ENCODE measurements at places on chromosomes 7 and 10.

- no peak for ATAC-seq
Observed at GRCh38 chr10:30032125-30032524, 27.3 kb downstream of the JCAD start.

DNA sequence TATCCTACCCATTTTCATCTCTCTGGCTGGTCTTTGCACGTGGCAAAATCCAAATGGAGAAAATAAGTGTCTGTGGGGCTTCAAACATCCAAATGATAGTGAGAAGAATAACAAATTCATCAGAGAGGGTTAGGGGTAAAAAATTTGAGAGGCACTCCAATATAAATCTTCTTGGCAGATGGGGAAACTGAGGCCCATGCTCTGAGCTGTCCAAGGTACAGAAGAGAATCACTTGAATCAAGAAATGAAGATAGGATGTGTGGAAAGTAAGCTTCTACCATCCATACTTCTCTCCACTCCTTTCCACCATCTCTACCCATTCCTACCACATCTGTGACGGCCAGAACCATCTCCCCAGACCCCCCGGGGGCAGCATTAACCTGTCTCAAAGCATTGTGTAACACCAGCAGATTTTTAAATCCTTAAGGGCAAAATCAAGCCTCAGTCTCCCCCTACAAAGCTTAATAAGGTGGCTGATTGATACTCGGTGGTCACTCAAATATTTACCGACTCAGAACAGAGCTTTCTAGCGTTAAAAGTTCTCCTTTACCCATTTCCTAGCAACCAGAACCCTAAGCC lies 818 bp downstream of the GOT1 start:
- ATAC-seq: no peak

- no peak for ATAC-seq
Observed at GRCh38 chr10:28429573-28430216, 103.2 kb upstream of the WAC start.

DNA sequence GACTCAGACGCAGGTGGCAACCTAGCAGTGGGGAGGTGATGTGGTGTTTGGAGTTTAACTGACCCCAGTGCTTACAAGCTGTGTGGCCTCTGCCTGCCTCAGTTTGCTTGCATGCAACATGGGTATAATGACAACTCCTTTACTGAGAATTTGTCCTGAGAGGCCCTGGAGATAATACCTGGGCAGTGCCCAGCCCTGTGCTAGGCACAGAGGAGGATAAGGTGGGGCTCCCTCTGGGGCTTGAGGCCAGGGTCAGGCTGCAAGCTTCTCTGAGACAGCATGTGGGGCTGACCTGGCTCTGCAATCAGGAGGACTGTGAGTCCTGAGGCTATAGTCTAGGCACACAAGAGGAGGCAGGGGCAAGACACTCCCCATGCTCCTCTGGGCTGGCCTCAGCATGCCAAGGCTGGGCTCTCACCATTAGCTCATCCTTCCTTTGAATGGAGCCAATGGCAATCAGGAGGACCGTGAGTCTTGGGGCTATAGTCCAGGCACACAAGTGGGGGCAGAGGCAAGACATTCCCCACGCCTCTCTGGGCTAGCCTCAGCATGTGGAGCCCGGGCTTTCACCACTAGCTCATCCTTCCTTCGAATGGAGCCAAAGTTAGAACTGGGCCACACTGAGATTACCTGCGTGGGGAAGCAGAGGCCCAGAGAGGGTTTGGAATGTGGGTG lies 147.9 kb downstream of the RPS24 start:
- ATAC-seq: peak; percentile 91

- ATAC-seq: peak; percentile 70
Observed at GRCh38 chr7:1432411-1433082, 26.7 kb downstream of the MICALL2 start.

- ATAC-seq: no peak
Observed at GRCh38 chr10:127418536-127419168, 130.5 kb upstream of the NPS start.

- no peak for ATAC-seq
Observed at GRCh38 chr10:11208908-11209829, 191.5 kb downstream of the CELF2 start.

DNA sequence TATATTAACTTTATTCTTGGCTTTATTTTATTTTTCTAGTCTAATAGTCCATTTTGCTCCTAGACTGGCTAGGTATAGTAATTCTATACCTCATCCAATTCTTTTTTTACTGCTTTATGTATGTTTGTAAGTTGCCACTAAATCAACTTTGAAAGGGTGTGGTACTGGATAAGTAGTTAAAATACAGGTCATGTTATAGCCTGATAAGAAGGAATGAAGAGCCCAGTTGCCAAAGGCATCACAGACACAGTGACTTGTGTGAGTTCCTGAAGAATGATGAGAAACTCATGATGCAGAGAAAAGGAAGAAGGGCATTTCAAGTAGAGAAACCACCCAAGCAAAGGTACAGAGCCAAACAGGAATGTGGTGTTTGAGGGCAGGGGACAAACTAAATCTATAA lies 27.3 kb downstream of the NAPEPLD start:
- no peak for ATAC-seq

DNA sequence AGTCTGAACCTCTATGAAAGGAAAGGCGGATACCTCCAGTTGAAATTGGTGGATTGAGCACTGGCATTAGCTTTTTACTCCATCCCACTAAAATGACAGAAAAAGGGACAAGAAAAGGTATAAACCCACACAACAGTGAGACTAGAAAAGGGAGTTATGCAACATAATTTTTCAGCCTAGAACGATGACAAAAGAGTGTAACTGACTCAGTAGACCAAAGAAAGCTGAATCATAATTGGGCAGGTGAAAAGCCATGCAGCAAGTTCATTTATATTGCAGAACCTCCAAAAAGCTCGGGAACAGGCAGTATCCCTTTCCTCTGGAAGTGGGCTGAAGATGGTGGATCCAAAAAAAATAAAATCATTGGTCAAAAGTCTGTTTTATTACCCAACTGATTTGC lies 30.5 kb upstream of the ZCCHC24 start:
- ATAC-seq: no peak

DNA sequence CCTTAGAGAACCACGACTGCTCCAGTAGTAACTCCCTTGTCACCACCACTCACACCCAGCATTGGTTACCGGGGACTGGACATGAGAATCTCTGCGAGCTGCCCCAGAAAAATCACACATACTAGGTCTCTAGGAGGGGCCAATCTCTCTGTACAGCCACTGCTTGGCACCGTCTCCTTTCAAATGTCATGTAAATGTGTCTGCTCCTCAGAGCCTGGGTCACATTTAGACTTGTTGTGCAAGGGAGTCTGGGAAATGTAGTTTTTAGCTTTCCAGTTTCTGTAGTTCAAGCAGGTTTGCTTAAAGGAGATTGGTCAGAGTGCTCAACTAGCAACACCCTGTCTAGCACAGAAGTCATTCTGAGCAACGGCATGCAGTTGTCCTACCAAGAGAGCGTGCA lies 60.0 kb downstream of the CHN2 start:
- peak; percentile 43 for ATAC-seq

- ATAC-seq: no peak
Observed at GRCh38 chr10:12062754-12063482, 5.8 kb upstream of the DHTKD1 start.

GRCh38 chr10:76071653-76072365 lies 640.4 kb downstream of the LRMDA start:
- no peak for ATAC-seq

DNA sequence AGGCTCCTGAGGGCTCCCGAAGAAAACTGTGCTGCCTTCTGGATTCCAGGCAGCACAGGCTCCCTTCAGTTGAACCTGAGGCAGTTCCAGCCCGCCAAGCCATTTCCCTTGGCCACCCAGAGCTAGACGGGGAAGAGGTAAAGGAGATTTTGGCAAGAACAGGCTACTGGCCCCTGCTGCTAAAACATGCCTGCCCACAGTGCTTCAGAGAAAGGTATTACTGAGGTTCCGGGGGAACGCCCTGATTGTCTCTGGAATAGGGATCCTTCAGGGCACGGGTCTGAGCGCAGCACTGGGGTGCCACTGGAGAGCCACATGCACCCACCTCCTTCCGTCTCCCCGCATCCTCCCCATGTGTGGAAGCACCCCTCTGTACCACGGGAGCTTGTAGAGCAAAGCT lies 247.4 kb downstream of the BAMBI start:
- ATAC-seq: no peak

GRCh38 chr7:104584620-104585019 lies 256.2 kb downstream of the LHFPL3 start:
- ATAC-seq: no peak

DNA sequence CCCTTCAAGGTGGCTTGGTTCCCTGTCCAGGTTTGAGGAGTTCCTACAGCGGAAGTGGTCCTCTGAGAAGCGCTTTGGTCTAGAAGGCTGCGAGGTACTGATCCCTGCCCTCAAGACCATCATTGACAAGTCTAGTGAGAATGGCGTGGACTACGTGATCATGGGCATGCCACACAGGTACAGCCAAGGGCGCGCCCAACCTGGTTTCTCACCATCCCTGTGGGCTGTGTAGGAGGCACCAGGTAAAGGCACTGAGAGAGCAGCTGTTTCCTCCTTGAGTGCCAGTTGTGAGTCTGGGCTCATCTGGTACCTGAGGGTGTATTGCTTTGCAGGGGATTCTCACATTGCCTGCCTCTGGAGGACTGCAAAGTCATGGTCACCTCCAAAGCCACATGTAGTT lies 68.0 kb downstream of the OGDH start:
- ATAC-seq: no peak

- peak; percentile 63 for ATAC-seq
Observed at GRCh38 chr10:96719850-96720421, 378 bp downstream of the PIK3AP1 start.

DNA sequence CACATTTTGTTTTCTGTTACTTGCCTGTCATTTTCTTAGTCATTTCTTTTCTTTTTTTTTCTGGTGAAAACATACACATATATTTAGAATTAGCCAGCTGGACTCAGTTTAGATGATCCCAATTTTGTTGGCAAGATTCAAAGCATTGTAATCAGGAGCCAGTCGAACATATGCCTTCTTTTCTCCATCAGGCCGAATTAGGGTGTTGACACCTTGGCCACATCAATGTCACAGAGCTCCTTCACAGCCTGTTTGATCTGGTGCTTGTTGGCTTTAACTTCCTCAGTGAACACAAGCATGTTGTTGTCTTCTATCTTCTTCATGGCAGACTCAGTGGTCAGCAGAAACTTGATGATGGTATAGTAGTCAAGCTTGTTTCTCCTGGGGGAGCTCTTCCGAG lies 32.6 kb downstream of the PHF14 start:
- no peak for ATAC-seq

GRCh38 chr7:55077561-55078410 lies 59.0 kb downstream of the EGFR start:
- ATAC-seq: no peak

GRCh38 chr7:115721293-115722217 lies 309.0 kb downstream of the TFEC start:
- ATAC-seq: no peak

DNA sequence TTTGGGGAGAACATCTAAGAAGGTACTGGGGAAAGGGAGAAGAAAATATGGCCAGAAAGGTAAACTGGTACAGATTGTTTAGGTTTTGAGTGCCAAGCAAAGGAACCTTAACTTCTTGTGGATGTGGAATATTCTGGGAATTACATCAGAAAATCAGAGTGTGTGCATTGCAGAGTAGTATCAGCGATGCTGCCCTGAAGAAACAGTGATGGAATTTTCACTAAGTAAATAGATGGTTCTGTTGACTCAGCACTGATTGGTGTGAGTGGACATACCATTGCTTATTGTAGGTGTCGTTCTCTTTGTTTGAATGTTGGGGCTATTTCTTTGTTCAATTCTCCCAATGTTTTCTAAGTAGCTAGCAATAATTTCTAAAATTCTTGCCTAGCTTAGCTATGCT lies 24.4 kb upstream of the AKR1B1 start:
- ATAC-seq: no peak

DNA sequence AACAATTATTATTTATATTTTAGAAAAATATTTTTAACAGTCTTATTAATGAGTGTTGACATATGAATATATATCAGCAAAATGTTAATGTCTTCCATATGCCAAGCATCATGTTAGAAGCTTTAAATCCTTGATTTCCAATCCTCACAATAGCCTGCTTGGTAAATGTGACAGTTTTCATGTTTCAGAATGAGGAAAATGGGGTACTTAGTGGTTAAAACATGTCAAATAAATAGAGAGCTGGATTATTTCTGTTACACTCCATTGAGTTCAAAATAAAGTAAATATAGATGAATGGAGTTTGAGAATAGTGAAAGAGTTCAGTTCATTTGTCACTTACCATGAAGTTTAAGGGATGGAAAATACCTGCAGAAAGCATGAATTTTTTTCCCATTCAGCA lies 377.4 kb downstream of the MALRD1 start:
- ATAC-seq: no peak

DNA sequence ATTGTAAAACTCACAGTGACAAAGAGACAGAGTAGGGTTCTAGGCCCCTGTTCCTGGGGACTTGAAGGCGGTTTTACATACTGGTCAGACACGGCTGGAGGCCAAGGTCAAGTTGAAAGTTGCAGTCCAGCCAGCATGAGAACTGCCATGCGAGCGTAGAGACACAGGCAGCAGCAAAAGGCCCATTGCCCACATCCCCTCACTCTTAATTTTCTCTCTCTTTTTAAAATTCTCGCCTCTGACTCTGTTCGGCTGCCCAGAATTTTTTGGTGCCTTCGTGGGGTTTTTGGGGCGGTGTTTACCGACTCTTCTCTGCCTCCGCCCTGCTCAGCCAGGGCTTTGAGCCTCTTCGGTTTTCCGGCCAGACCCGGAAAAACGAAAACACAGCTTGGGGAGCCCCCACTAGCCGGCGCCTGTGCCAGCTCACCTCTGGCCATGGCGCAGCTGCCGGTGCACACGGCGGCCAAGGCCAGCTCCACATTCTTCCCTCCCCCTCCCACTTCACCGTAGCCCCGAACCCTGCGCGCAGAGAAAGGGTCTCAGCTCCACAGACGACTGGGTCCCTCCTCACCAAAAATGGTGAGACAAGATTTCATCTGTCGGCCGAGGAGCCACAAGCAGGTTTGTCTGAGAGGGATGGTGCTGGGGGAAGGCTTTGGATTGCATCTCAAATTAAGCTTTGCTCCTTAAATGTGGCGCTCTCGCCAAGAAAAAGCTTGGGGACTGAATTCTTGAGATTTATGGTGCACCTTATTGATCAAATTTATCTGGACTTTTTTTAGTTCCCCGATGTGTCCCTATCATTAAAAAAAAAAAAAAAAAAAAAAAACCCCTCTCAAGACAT lies 2.3 kb upstream of the HOXA13 start:
- ATAC-seq: no peak

DNA sequence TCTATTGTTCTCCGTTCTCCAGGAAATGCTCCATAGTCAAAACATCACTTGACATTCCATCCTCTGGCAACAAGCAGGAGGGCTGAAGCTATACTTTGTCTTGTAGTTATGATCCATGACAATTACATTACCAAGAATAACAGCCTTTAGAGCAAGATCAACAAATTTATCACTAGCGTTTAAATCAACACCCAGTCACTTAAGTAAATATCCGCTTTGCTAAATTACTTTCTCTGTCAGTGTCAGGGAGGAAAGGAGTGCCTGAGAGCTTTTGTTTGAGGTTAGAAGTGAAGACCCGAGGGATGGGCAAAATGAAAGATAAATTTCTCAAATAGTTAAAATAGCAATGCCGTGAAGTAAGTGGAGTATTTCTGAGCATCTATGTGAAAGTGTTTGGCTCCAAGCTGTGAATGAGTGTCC lies 236.1 kb upstream of the BMPER start:
- ATAC-seq: no peak
